ENCODE measurements at places on chromosomes 7 and 10.

DNA sequence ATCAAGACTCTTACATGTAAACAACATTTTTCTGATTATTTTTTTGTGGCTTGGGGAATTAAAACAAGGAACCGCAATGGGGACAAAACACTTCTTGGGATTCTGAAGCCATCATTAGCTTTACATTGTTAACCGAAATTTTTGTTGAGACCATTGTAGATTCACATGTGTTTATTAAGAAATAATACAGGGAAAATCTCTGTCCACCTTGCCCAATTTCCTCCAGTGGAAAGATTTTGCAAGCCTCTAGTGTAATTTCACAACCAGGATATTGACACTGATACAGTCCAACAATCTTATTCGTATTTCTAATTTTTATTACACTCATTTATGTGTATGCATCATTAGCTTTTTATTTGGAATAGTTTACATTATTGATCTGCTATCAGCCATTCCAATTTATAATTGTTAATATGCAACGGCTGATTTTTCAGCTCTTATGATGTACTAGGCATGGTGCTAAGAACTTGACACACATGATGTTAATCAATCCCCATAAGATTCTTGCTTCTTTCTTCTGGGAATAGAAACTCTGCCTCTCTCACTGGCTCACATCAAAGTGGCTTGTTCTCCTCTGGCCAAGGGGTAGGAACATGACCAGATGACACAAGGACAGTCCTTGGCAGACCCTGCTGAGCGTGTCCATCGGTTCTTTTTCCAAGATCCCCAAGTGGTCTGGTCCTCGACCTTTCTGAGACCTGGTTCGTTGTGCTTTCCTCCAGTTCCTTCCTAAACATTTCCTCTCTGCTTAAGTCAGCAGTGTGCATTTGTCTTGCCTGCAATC, 137.6 kb downstream of the ADAM12 start:
- DNase-seq: no peak

GRCh38 chr10:69465457-69466157, 14.3 kb downstream of the TSPAN15 start:
- DNase-seq: peak; percentile 23

DNA sequence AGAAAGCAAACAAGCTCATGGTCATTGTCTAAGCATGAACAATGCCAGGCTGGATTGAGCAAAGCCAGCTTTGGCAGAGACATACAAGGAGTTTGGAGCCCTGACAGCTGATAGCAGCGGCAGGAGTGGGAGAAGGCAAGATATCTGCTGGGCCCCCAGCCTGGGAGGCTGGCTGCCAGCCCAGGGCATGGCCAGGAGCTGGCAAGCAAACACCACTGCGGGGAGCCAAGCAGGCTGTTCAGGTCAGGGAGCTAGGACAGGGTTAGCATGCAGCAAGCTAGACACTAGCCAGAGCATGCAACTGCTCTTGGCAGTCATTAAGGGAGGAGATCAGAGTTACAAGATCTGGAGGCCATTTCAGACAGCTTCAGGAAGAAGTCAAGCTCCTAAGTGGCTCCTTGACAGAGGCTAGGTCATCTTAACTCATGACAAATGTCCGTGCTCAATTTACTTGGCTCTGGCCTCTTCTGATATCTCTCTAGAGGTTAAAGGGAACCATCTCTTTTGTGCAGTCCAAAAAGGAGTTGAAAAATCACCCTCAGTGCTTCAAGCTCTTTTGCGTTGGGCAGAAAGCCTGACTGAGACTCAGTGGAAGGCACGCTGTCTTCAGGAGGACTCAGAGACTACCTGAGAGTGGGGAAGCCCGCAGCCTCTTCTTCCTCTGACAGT, 436.8 kb upstream of the C7orf33 start:
- DNase-seq: no peak

- DNase-seq: no peak
Measured at GRCh38 chr7:116955801-116956476, 2.6 kb downstream of the ST7 start.

- no peak for DNase-seq
Measured at GRCh38 chr10:48333856-48334255, 27.4 kb downstream of the MAPK8 start.

GRCh38 chr7:34138483-34138882, 233.1 kb downstream of the BMPER start:
- no peak for DNase-seq
